ENCODE measurements at places on chromosomes 3 and 15.

DNA sequence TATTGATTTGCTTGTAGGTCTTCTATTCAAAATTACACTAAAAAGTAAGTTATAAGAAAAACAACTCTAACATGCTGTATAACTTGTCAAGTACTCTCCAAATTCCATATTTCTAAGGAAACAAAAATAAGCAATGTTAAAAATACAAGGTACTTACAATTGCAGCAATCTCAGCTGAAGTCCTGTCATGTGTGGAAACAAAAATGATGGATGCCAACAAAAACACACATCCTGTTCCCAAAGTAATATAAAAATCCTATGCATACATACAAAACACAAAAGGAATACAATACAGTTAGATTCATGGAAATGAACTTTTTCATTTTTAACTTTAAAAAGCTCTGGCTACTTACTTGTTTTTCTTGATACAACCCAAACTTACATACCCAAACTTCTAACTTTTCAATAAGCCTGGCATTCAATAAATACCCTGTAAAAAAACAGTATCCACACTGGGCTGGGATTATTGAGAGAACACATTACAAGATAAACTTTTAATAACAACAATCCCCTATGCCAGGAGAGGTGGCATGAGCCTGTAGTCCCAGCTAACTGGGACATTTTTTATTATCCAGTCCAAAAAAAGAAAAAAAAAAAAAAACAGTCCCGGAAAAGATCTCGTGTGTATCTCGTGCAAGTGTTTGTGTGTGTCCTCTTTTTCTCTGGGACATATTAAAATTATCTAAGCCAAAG, 14.7 kb downstream of the CMTM6 start:
- no peak for DNase-seq

DNA sequence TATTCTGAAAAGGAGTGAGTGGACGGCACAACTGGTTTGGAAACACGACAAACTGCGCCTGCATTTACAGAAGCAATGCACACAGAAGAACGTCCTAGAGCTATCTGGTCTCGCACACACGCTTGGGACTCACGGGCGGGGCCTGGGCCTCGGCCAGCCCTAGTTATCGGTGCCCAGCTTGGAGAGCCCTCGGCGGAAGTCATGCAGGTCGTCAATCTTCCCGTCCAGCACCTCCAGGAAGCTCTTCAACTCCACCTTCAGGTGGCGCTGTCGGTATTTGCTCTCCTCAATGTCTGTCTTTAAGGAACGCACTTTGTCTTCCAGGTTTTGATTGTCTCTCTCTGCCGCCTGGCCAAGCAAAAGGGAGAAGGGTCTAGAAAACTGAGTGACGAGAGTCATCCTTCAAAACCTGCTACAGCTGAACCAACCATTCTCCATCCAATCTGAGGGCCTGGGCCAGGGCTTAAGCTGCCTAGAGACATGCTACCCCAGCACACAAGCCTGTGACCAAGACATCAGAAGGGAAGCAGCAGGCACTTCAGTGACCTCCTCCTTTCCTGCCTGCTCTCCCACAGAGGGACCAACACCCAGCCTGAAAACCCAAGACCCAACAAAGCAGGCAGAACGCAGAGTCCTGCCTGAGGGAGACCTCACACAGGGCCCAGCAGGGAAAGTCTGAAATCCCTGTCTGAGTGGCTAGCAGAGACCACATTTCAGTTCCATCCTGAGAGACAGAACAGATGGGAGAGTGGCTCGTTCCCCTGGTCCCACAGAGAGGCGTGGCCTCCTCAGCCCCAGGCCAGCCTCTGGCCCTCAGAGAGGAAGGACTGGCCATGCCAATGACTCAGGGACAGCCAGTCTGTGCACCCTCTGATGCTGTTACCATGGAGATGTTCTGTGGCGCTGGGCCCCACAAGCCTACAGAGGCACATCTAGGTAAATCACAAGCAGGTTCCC, 40.4 kb downstream of the WHAMM start:
- DNase-seq: peak; percentile 79

- DNase-seq: no peak
Measured at GRCh38 chr3:103906304-103906703, 1460.4 kb upstream of the ALCAM start.

DNA sequence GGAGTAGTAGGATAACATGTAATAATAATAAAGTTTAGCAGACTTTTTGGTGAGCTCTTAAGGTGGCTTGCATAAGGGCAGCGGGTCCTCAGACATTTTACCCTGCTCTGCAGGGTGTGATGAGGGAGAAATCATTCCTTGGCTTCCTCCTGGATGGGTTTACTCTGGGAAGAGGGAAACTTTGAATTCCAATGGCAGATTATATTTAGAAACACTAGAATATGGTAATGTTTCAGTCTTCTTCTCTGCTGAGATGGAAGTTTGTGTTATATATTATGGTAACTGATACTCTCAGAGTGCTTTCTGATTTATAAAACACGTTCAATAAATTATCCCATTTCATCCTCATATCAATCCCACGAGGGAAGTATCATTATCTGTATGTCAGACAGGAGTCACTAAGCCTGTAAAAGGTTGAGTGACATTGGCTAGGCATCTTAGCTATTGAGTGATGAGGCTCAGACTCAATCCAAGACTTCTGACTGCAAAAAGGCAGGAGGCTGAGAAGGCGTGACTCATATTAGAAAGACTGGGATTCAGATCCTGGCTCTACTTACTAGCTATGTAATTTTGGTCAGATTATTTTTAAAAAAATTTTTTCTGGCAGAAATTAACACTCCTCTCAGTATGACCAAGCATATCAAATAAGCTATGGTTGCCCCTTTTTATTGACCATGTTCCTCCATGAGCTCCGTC, 19.3 kb downstream of the PDIA5 start:
- DNase-seq: no peak

DNA sequence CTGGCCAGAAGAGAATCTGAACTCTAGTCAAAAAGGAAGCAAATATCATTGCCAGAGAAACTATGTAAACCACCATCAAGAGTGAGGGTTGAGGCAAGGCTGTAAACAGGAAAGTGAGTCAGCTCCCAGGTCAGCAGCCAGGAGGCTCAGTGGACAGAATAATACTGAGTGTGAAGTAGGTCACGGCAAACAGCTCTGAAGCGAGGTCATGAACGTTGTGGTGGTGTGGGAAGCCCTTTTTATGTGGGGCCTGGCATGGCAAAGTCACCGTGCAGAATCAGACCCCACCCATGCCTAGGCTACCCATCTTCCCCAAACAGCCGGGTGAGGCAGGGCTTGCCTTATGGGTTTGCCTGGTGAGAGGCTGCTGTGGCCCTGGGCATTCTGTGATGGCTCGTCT, 43.9 kb downstream of the THBS1 start:
- no peak for DNase-seq

GRCh38 chr3:127049393-127049792, 66.5 kb downstream of the PLXNA1 start:
- DNase-seq: no peak

GRCh38 chr15:29787767-29788166, 34.5 kb downstream of the TJP1 start:
- DNase-seq: no peak

DNA sequence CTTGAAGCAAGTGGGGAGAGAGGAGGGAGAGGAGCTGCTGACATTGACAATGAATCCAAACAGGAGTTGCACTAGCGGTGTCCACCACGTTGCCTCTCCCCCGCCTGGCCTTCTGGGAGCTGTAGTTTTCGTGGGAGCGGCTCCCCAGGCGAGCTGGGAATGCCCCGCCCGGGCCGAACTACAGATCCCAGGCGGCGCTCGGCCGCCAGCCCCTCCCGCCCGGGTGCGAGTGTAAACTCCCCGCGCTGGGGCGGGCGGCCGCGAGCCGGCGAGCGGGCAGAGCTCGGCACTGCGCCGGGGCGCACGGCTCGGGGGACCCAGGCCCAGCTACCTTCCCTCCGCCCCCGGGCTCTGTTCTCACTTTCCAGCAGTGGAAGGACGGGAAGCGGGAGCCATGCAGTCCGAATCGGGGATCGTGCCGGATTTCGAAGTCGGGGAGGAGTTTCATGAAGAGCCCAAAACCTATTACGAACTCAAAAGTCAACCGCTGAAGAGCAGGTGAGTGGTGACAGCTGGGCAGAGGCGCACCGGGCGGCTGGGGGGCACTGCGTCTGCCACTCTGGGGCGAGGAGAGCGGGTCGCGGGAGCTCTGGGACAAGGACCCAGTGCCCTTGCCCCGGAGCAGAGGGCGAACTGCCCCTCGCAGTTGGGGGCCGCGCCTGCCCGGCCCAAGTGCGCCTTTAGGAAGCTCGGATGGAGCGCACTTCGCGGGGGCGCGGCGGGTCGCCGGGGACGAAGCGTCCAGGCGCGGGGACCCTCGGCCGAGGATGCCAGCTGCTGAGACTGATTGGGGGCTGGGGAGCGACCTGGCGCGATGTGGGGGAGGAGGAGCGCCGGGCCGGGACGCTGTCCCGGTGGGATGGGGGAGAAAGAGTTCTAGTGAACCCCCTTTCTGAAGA, at the start of gene MITF:
TSS of gene MITF (plus strand) at position 261 of the 899 bp plus-strand sequence. CDS start at position 395, 134 bp downstream.
- peak; percentile 96 for DNase-seq

DNA sequence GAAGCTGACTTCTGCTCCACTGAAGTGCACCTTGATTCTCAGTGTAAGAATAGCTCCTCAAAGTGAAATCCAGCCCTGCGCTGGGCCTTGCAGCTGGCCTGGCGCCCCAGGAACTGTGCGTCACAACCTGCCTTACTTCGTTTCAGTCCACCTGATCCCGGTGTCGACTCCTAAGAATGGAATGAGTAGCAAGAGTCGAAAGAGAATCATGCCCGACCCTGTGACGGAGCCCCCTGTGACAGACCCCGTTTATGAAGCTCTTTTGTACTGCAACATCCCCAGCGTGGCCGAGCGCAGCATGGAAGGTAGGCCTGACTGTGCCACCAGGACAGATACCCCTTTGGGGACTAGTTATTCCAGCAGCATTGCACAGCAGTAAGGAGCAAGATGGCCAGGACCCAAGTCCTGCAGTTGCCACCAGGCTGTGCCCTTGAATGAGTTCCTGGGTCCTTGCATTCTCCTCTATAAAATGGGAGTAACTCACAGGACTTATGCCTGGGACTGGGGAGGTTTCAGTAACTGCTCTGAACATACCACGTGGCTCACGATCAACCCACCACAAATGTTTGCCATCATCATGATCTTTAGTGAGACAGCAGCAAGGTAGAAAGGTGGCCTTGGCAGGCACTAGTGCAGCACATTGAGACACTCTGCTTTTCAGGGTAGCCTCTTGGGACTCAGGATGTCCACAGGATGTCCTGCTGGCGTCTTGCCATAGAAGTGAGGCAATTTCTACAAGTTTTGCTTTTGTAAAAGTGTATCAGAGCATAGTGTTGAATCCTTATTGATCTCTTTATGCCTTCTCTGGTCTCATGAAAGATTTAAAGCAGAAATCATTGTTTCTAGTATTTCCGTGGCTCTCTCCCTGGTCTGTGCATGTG, 46.8 kb downstream of the PXYLP1 start:
- DNase-seq: peak; percentile 17

DNA sequence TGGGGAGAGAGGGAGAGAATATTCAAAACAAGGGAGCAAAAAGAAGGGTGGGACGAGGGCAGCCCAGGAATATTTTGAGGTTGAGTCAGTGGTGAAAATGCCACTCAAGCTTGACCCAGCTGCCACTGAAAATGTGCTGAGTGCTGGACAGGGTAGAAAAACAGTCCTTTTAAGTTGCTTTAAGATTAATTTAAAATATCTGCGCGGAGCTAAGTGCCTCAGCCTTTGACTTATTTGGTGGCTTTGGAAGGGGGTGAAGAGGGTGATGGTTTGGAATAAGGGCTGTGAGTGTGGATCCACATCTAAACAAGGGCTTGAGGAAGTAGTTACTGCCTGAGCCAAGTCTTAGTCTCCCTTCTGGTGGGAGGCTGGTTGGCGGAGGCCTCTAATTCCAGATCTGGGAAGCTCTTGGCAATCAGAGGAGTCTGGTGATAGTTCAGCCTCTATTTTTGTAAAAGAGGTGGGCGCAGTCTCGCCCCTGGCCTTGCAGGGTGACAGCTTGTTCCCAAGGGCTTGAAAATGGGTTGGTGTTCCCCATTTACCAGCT, 280.8 kb upstream of the ROPN1 start:
- DNase-seq: no peak

DNA sequence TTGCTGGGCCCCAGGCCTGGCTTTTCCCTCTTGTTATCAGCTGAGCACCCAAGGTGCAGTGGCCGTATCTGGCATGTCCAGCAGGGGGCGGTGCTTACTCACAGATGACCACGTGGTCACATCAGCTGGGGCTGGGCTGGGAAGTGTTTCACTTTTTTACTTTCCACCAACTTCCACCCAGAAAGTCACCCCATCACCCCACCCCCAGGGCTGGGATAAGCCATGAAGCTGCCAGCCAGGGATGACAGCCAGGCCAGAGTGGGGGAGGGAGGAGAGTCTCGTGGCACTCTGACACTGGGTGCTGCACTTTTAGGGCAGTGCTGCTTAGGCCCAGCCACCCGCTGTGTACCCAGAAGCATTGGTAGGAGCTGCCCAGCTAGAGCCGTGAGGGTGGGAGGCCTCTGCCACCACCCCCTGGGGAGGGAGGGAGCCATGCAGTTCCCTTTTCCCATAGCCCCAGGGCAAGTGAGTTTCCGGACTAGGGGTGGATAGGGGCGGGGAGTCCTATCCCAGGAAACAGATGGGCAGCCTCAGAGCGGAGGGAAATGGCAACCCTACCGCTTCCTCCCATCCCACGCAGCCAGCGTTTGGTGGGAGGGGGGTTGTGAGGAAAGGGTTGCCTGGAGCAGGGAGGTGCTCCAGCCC, 6.1 kb downstream of the PPCDC start:
- peak; percentile 94 for DNase-seq

DNA sequence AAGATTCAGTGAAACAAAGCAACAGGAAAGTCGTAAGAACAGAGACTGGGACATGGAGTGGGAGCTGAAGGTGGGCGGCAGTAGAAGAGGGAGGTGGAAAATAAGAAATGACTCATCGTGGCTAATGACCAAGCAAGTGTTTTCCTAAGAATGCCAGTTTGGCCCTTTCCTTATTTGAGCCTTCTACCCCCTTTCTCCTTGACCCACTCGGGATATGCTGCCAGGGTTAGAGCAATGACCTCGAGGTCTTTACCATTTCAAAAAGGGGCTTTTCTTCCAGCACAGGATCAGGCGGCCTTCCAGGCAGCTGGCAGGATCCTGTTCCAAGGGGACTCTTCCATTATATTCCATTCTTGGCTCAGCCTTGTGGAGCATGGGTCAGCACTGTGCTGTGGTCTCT, 241.1 kb downstream of the RYR3 start:
- DNase-seq: no peak

GRCh38 chr3:84820906-84821305, 137.9 kb upstream of the CADM2 start:
- DNase-seq: no peak

DNA sequence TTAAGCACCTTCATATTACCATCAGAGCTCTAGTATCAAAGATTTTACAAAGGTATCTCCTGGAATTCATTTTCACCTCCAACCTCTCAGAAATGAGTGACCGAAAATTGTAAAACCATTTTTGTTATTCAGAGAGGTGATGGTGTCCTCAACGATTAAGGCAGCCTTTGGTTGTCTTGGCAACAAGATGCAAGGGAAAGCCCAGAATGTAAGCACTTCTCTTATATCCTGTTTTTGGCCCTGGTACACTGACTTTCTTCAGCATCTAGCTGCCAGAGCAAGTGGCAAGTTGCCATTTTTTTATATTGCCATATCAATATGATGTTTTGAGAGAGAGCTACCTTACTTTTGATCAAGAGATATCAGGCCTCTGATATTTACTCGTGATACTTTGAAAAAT, 384.9 kb upstream of the NECTIN3 start:
- no peak for DNase-seq

All from femur (tissue), 1 donor.